Spinal cord (tissue), 10 donors: ENCODE measurements at places on chromosomes 1 and 21. TPM values are rescaled to one million over a fixed set of nuclear protein-coding genes. Genes with fewer than 3 reads are reported as not detected.

DNA sequence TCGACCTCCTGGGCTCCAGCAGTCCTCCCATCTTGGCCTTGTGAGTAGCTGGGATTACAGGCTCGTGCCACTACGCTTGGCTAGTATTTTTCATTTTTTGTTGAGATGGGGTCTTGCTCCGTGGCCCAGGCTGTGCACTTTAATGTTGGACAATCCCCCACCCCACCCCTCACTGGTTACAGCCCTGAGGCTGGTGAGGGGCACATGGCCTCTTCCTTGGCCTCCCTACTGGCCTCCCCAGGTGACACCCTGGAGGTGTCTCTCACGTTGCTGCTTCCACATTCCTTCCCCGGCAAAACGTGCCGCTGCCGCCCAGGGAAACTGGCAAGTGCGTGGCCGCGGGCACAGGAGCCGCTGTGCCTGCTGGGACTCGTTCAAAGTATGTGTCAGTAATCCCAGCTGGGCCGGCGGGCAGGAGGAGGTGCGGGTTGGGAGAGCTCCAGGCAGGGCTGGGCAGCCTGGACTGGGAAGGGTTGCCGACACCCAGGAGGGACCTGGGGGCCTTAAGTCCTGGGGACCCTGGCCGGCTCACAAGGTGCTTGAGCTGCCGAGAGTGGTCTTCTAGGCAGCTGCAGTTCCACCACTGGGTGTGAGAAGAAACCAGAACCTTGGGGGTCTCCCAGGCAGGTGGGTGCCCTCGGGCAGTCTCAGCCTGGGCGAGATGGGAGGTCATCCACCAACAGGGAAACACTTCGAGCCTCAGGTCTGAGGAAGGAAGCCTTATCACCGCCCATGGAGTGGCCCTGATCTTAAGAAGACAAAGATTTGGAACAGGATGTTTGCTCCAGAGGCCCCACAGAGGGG is 6.5 kb downstream of the WNT3A start:
- no peak for DNase-seq
- H3K27me3 ChIP-seq = peaks cover 22% of the 10 kb centered on the region
- no peak overlapping the region for H3K27ac ChIP-seq
- H3K4me3 ChIP-seq = no peak overlapping the region
- no peaks in the 10 kb centered on the region for H3K36me3 ChIP-seq

DNA sequence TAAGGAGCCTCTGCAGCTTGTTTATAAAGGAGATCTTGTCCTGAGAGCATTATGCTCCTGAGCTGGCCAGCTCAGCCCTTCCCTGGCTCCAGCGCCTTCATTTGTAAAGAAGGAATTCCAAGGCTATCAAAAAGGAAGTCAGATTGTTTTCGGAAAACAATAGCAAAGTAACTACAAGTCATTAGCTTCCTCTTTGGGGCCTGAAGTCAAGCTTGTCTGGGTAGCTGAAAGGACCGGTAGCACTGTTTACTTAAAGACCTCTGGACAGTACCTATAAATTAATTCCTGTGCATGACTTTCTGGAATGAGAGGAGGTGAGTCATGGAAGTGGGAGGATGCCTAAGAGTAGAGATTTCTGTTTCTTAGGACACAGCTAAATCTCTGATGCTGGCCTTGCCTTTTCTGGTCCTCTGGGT is 20.7 kb upstream of the GJA5 start:
- H3K4me3 ChIP-seq = no peak overlapping the region
- DNase-seq = no peak

DNA sequence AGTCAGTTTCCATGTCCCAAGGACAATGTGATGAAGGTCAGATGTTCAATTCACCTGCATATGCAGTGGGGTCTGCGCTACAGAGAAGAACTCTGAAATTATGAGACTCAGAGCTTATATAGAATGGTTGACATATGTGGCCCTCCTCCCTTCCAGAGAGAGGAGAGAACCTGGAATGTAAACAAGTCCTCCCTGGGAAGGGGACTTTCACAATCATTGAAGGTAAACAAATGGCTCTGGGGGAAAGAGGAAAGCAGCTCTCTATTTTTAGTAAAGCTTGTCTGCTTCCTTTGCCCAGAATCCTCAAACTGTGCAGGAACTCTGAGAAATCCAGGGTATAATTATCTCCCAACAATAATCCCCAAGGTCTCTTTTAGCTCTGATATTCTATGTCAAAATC is 9.8 kb downstream of the OVGP1 start:
- no peaks in the 10 kb centered on the region for H3K27me3 ChIP-seq
- no peak overlapping the region for H3K4me3 ChIP-seq
- DNase-seq = no peak
- H3K36me3 ChIP-seq = no peaks in the 10 kb centered on the region
- no peaks in the 10 kb centered on the region for H3K4me1 ChIP-seq

DNA sequence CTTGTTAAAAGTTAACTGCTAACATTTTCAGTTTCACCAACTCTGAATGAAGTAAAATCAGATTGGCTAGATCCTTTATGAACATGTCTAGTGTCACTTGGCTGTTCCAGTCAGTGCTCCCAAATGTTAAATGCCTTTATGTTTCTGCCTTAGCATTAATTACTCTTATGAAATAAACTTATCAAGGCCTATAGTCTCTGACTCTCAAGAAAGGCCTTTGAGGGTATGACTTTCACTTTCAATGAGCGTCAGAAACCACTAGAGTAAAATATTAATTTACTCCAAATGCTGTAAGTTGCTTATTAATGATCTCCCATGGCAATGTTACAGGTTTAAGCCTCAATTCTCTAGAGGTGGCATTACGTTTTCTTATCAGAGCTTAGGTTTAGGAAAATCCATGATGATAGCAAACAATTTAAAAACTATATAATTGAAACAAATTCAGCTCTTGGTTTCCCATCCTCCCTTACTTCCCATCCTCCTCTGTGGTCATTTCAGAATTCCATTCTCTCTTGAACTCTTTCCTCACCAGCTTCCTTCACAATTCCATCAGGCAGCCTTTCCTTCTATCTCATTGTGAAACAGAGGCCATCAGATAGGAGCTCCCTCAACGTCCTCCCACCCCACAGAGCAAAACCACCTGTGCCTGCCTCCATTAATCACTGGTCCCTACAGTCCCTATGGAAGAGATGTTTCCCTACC is 108.6 kb upstream of the COP1 start:
- H3K36me3 ChIP-seq = no peaks in the 10 kb centered on the region
- no peaks in the 10 kb centered on the region for H3K4me1 ChIP-seq
- H3K27me3 ChIP-seq = no peaks in the 10 kb centered on the region
- DNase-seq = no peak
- no peak overlapping the region for H3K27ac ChIP-seq

The PDZK1 gene
- 10.2 TPM for total RNA-seq

The CFAP107 gene
- 2.3 TPM for total RNA-seq

The PLA2G2D gene
- not detected for total RNA-seq
